ENCODE measurements at places on chromosomes 12 and 14.

DNA sequence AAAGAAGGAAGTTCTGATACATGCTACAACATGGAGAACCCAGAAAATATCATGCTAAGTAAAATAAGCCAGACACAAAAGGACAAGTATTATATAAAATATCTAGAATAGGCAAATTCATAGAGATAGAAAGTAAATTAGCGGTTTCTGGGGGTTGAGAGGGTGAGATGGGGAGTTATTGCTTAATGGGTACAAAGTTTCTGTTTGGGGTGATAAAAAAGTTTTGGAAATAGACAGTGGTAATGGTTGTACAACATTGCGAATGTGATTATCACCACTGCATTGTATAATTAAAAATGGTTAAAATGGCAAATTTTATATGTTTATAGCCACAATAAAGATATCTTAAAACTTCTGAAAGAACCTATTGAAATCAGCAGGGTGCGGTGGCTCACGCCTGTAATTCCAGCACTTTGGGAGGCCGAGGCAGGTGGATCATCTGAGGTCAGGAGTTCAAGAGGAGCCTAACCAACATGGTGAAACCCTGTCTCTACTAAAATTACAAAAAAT lies 15.0 kb downstream of the ZBTB25 start:
- no peak for DNase-seq

GRCh38 chr12:29220632-29221336 lies 71.7 kb downstream of the FAR2 start:
- DNase-seq, result no peak

DNA sequence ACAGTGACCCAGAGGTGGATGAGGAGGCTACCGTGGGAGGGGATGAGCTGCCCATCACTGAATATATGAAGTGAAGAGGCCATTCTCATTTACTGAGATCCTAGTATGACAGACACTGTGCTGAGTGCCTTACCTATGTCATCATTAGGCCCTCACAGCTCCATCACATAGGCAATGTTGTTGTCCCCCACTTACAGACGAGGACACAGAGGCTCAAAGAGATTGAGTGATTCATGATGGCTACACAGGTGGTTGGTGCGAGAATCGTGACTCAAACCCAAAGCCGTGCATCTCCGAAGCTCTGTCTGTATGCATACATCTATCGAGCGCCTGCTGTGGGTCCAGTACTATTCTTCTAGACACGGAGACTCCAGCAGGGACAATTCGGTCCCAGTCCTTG lies 5.9 kb upstream of the CCDC197 start:
- DNase-seq, result no peak

DNA sequence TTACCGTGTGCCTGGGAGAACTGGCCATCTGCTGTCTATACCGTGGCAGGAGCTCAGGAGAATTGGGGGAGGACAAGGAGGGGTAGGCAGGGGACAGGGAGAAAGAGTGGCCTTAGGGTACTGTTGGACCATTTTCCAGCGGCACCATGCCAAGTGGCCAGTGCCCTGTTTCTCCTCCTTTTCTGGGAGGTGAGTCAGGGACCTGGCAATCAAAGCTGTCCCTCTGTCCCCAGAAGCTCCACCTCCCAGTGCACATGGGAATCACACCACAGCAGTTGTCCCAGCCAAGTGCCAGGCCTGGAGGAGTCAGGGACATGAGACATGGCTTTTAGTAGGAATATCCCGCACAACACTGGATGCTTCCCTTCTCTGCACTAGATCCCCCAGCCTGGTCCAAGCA lies 118.0 kb downstream of the GCH1 start:
- no peak for DNase-seq

DNA sequence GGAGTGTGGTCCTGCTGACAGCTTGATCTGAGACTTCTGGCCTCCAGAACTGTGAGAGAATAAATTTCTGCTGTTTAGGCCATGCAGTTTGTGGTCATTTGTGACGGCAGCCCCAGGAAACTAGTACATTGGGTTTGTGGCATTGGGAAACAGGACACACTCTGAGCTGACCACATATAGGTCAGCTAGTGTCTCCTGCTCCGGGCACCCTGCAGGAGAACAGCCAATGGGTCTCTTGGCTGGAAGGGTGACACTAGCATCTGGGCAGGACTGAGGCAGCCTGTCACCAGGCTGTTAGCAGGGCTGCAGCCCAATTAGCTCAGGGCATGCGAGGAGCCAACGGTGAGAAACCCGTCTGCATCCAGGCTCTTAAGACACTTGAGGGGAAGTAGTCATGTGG lies 83.2 kb downstream of the PITPNM2 start:
- no peak for DNase-seq

- DNase-seq, result no peak
Observed at GRCh38 chr12:98504368-98504617, 11.1 kb upstream of the TMPO start.

DNA sequence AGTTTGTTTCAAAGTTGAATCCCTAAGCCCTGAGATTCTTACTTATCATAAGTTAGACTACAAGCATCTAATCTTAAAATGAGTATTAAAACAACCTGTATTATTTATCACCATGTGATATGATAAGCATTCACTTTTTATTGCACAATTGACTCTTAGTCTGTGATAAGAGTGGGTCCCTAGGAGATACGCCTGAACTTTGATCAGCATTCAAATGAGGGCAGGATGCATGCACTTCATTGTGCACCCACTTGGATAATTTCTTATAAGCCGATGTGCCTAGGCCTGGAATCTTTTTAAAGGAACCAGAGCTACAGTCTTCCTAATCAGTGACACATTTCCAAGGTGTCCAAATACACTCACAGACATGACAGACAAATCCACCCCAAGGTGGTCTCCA lies 31.4 kb upstream of the SPTLC2 start:
- DNase-seq, result no peak

- no peak for DNase-seq
Observed at GRCh38 chr14:55979781-55980180, 138.4 kb upstream of the PELI2 start.

- no peak for DNase-seq
Observed at GRCh38 chr12:63965936-63966605, 121.6 kb downstream of the SRGAP1 start.

DNA sequence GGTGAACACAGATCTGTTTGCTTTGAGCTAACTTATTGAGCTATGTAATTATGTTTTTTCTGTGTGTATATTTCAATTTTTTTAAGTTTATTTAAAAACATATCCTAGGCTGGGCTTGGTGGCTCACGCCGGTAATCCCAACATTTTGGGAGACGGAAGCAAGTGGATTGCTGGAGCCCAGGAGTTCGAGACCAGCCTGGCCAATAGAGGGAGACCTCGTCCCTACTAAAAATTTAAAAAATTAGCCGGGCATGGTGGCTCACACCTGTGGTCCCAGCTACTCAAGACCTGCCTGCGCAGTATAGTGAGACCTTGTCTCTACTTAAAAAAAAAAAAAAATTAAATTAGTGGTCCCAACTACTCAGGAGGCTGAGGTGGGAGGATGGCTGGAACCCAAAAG lies 16.2 kb upstream of the RNASE1 start:
- no peak for DNase-seq

- no peak for DNase-seq
Observed at GRCh38 chr12:104490850-104491249, 34.1 kb downstream of the CHST11 start.

DNA sequence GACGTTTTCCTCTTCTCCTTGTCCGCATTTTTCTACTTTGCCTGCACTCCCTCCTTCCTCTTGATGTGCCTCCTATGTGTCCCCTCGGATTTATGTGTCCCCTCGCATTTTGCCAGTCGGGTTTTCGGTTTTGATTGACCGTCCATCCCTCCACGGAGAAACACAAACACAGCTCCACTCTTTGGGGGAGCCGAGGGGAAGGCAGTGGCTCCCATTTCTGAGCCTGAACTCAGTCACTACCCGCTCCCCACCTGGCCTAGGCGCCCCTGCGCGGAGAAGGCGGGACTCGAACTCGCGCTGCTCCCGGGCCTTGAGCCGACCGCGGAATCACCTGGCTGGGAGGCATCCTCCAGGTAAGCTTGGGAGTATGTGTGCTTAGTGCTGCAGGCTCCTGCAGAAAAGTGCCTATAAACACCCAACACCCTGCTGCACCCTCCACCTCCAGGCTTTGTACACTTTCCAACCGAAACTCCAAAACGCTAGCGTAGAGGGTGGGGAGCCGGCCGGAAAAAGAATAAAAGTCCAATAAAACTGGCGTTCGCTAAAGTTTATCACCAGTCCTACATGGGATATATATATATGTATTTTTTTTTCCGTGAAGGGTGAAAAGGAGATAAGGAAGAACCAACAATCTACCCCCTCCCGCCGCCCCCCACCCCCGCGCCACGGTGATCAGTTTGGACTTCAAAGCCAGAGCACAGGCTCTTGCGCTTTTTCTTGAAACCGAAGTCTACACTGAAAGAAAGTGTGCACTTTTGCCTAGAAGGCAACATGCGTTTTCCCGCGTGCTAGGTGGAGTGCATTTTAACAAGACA lies 3.3 kb upstream of the CCND2 start:
- no peak for DNase-seq

DNA sequence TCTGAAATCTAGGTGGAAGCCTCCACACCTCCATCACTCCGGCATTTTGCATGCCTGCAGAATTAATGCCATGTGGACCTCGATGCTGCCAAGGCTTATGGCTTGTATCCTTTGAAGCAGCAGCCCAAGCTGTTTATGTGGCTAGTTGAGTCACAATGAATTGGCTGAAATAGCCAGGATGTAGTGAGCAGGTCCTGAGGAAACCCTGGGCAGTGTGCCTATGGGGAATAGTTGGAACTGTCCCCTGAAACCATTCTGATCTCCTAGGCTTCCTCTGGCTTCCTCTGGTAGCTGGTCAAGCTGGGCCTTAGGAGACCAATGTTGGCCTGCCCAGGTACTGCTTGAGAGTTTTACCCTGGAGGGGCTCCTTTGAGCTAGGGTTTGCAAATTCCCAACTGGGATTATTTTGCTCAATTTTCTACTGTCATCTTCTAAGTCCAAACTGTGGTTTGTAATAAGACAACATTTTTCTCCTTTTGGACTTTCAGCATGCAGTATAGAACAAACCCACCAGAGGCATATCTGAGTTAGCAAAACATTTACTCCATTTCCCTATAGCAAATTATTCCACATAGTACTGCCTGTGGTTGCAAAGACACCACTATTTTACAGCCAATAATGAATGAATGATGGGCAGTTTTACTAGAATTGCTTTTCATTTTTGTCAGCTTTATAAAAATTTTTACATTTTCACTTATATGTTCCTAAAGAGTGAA lies 85.1 kb upstream of the AMIGO2 start:
- DNase-seq, result no peak

- DNase-seq, result no peak
Observed at GRCh38 chr14:63392236-63392635, 73.5 kb upstream of the GPHB5 start.

All from NCI-H2081 treated with DMSO at 0.1 percent for 48 hours (cell line).